ENCODE measurements at places on chromosomes 16 and 17. TPM values are rescaled to one million over a fixed set of nuclear protein-coding genes. Genes with fewer than 3 reads are reported as not detected.

The PEMT gene
- 11.0 TPM for total RNA-seq

The CLDN7 gene
- total RNA-seq, result 15.2 TPM

The TOX3 gene
- total RNA-seq, result not detected

The SLFN5 gene
- 5.5 TPM for total RNA-seq

The MPP2 gene
- total RNA-seq, result 0.79 TPM

The KRT31 gene
- total RNA-seq, result not detected

The SDK2 gene
- not detected for total RNA-seq

The TVP23A gene
- total RNA-seq, result not detected

The ZNF18 gene
- 9.8 TPM for total RNA-seq

The OR1A1 gene
- not detected for total RNA-seq

The CD300A gene
- total RNA-seq, result not detected

The OSBPL7 gene
- 20.4 TPM for total RNA-seq

The TMEM204 gene
- not detected for total RNA-seq

The FHOD1 gene
- 18.1 TPM for total RNA-seq

The RCVRN gene
- total RNA-seq, result not detected

The KAT2A gene
- 9.8 TPM for total RNA-seq

The FAM20A gene
- not detected for total RNA-seq

The ABCC12 gene
- total RNA-seq, result not detected

The ENO3 gene
- 8.2 TPM for total RNA-seq

The BRICD5 gene
- total RNA-seq, result 22.8 TPM

The ZDHHC7 gene
- total RNA-seq, result 126 TPM

The PIMREG gene
- 10.8 TPM for total RNA-seq

The HSD11B2 gene
- not detected for total RNA-seq

The MVD gene
- 21.6 TPM for total RNA-seq

The NPIPA5 gene
- 0.54 TPM for total RNA-seq

The TBX2 gene
- total RNA-seq, result under 0.01 TPM

The CCL4L2 gene
- total RNA-seq, result not detected

The RAB11FIP4 gene
- 17.3 TPM for total RNA-seq

All from placental epithelial cell (primary cell).